HCT116 (cell line): ENCODE measurements at places on chromosomes 16 and 17. TPM values are rescaled to one million over a fixed set of nuclear protein-coding genes. Genes with fewer than 3 reads are reported as not detected.

KRTAP9-2 gene
- total RNA-seq: not detected

DNA sequence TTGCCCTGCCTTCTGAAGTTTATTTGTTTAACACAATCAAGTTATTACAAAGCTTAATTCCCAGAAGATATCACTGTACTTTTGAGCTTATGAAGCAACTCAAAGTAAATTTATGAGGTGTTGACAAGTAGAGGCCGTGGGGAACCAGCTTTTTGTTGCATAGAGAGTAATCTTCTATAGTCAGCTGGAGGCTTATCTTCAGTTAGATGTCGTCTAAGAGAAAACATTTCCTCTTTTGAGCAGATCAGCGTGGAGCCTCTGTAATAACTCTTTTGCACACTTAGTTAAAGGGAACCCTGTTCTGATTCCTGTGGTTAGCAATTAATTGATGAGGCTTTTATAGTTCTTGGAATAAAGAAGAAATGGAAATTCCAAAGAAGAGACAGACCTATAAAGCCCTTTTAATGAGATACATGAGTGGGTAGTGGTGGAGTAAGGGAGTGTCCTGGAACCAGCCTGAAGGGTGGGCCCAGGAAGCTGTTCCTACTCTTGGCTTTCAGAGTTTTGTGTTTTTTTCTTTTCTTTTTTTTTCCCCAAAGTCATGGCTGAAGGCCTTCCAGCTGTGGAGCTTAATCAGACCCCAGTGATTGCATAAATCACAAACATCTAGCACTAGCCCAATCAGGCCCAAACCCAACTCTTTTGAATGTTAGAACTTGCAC is 28.9 kb upstream of the MAP3K14 start:
- DNase-seq: no peak

DNA sequence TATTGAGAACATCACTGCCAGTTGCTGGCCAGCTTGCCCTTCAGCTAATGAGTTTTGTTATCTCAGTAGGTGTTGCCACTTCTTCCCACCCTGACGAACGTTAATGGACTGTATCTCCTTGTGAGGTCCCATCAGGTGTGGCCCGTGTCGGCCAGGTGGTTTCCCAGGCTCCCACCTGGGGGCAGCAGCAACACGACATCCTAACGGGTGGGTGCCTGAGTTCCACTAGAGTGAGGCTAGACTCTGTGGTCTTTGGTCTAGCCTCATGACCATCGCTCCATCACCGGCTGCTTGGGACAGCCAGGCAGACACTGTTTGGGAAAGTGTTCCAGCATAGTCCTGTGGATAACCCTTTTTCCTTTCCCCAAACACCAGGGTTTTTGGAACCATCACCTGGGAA is 45.6 kb upstream of the LCMT1 start:
- no peak for DNase-seq

C16orf92 gene
- total RNA-seq: not detected

DNA sequence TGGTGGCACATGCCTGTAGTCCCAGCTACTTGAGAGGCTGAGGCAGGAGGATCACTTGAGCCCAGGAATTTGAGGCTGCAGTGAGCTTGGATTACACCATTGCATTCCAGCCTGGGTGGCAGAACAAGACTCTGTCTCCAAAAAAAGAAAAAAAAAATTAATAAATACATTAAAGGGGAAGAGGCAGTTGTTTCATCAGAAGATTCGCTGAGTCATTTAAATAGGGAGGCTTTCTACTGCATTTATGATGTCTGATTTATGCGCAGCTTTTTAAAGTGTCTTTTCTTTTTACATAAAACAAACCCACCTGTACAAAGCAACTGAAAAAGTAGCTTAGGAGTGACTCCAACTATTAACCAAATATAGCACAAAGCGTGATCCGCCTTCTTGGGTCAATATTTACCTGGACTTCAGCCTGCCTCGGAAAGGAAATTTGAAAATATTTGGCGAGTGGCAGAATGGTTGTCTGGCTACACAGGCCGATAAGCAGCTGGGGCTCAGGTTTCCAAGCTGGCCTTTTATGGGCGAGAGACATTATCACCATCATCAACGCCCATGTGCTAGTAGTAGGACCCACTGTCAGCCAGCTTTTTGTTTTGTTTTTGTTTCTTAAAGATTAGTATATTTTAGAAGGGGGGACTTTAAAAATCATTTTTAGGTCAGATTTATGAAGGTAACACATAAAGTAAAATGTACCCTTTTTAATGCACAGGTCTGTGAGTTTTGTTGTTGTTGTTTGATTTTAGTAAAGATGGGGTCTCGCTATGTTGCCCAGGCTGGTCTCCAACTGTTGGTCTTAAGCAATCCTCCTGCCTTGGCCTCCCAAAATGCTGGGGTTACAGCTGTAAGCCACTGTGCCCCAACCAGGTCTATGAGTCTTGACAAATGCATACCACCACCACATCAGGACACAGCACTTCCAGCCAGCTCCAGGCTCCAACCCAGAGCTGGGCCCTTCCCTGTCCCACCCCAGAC is 42.5 kb upstream of the RASD1 start:
- no peak for DNase-seq

KRT33B gene
- total RNA-seq: not detected

DNA sequence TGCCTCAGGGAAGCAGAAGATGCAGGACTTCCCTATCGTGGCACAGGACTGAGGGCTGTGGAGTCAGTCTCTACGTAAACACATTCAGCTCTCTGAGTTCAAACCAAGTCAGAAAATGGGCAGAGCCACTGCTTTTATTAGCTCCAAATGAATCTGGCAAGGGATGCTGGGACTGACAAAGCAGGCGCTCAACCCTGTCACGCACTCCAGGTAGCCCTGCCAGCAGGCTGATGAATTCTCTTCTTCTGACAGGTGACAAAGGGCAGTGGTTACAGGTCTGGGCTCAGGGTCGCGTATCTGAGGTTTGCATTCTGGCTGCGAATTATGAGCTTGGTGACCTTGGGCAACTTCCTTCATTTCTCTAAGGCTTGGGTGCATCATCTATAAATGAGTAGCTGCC is 9.4 kb downstream of the RPH3AL start:
- DNase-seq: no peak
